ENCODE measurements at places on chromosomes 4 and X. TPM values are rescaled to one million over a fixed set of nuclear protein-coding genes. Genes with fewer than 3 reads are reported as not detected.
A peak's percentile ranks its signal among the peaks of the same experiment; 100 is the strongest.

The CENPVL1 gene
- 0.31 TPM for total RNA-seq

The GRIA2 gene
- 4.4 TPM for total RNA-seq

The GAGE12H gene
- not detected for total RNA-seq

The FAM47A gene
- total RNA-seq, result not detected

The PSAPL1 gene
- total RNA-seq, result not detected

The NAA11 gene
- not detected for total RNA-seq

The YY2 gene
- total RNA-seq, result 3.7 TPM

The CLDN34 gene
- total RNA-seq, result 0.84 TPM

The QRFPR gene
- not detected for total RNA-seq

The TMEM129 gene
- 36.0 TPM for total RNA-seq

The FGFBP2 gene
- total RNA-seq, result not detected

The CAPN6 gene
- 88.2 TPM for total RNA-seq

DNA sequence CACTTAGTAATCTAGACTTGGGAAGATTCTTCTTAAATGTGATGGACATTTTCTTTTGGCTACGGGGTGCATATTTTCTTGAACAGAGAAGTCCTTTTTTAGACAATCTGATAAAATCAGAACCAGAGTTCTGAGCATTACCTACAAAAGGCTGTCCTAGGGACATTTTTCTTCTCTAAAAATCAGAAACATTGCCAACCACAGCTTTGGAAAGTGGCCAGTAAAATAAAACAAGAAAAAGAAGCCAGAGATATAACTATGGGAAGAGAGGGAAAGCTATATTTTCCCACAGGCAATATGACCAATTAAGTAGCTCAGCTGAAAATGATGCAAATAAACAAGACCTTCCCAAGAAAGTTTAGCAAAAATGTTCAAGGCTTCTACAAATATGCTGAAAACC lies 55.9 kb downstream of the MXRA5 start:
- no peak for DNase-seq
- no peaks in the 10 kb centered on the region for H3K27me3 ChIP-seq
- H3K4me1 ChIP-seq, result peaks cover 31% of the 10 kb centered on the region
- H3K4me3 ChIP-seq, result no peak overlapping the region
- H3K27ac ChIP-seq, result no peak overlapping the region

GRCh38 chr4:143397887-143398286 lies 61.2 kb downstream of the GAB1 start:
- H3K27ac ChIP-seq, result peak overlapping the region; percentile 34
- peaks cover 17% of the 10 kb centered on the region for H3K4me1 ChIP-seq
- no peak overlapping the region for H3K4me3 ChIP-seq
- H3K27me3 ChIP-seq, result no peaks in the 10 kb centered on the region

- no peak overlapping the region for H3K27ac ChIP-seq
- no peak for DNase-seq
- peaks cover 5% of the 10 kb centered on the region for H3K36me3 ChIP-seq
These were observed 19.1 kb downstream of the TRIML1 start for GRCh38 chr4:188158336-188158735.

DNA sequence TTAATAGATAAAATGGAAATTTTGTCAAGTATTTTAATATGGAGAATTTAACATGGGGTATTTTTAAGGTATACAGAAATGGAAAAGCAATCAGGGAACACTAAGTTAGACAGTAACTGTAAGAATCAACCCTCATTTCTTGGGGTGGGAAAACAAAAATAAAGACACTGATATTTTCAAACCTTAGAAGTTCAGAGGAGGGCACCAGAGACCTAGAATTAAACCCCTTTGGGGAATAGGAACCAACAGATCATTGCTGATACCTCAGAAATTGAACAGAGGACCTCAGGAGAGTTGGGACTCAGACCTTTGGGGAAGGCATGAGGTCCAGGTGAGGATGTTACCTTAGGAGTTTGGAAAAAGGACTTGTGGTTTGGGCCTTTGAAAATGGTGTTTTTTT lies 435.6 kb downstream of the TMA16 start:
- no peak overlapping the region for H3K4me3 ChIP-seq
- no peaks in the 10 kb centered on the region for H3K27me3 ChIP-seq
- no peak for DNase-seq
- no peaks in the 10 kb centered on the region for H3K4me1 ChIP-seq
- no peak overlapping the region for H3K27ac ChIP-seq

DNA sequence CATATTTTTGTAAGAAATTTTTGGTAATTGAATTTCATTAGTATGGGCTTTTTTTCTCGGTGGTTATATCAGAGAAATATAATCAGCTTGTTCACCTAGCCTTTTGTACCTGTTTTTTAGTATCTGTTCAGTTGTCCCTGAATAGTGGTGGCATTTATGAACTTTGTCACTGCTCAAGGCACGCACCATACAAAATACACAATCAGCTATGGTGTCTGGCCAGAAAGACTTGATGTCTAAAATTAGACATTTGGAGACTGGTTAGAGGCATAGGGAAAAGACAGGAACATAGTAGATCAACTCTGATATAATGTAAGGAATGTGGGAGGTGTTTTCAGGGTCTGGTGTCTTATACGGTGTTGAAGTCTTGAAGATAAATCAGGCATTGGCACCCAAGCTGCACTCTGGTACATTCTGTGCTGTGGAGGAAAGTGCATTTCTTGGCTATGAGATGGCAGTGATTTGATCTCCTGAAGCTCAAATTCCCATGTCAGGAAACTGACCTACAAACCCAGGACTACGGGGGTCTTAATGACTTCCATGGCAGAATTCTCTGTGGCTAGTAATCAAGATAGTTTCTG lies 3.6 kb downstream of the ART3 start:
- no peak overlapping the region for H3K27ac ChIP-seq
- DNase-seq, result no peak
- no peaks in the 10 kb centered on the region for H3K27me3 ChIP-seq
- peaks cover 5% of the 10 kb centered on the region for H3K4me1 ChIP-seq

DNA sequence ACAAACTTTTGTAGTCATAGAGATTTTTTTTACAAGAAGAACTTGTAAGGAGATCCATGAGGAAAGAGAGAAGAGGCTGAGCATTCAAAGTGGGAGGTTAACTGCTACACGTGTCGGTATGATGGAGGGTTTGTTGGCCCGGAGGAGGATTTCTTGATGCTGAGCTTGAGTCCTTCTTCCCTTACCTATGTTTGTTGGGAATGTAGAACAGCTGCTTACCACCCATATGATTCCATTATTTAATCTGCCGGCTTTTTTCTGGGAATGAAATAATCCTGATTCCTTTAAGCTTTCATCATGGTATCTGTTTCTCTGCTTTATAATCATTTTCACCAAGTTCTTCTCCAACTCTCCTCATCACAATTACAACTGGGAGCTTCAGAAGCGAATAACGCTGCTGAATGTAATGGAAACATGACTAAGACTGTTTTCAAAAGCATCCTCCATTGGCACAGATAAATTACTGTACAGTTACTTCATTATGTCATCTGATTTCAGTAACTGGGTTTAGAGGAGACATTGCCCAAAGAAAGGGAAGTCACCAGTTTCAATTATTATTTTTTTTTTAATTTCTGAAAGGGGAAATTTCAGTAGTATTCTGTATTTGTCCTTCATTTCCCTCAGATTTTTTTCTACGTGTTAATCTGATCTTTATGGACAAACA lies 420.6 kb downstream of the SPRY1 start:
- H3K27me3 ChIP-seq, result no peaks in the 10 kb centered on the region
- H3K27ac ChIP-seq, result peak overlapping the region; percentile 39
- no peak for DNase-seq
- H3K36me3 ChIP-seq, result no peaks in the 10 kb centered on the region
- peaks cover 17% of the 10 kb centered on the region for H3K4me1 ChIP-seq

- H3K36me3 ChIP-seq, result peaks cover 2% of the 10 kb centered on the region
- no peaks in the 10 kb centered on the region for H3K27me3 ChIP-seq
These were observed 1283.4 kb downstream of the PCDH7 start for GRCh38 chr4:32003548-32003947.

DNA sequence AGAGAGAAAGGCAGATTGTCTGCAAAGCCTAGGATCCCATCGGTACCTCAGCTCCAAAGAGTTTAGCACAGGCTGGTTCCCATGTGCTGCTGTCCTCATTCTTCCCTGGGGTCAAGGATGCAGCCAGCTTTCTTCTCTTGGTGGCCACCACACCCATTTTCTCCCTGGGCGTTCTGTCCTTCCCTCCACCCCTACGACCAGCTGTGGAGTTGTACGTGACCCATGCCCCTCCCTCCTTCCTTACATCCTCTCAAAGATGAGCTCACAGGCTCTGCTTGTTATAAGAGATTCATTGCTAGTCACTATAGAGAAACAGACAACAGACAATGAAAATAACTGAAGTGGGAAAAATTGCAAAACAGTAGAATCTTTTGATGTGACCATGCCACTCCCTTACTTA lies 74.0 kb upstream of the KLF3 start:
- no peaks in the 10 kb centered on the region for H3K4me1 ChIP-seq
- H3K27ac ChIP-seq, result no peak overlapping the region
- no peaks in the 10 kb centered on the region for H3K27me3 ChIP-seq

DNA sequence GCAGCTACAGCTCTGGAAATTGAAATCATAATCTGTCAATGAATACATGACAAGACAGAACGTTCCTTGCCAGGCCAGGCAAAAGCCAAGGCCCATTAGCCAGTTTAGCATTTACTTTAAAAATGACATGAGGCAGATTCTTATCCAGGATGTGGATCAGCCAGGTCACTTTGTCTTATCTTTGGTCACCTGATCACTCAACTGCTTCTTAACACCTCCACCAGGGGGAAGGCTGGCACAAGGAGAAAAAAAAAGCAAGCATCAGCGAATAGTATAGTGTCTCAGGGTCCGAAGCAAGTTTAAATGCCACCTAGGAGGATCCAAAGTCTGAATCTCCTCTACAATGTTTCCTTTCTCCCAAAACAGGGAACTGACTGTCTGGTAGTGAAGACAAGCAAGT lies 18.8 kb downstream of the ATP1B4 start:
- no peak overlapping the region for H3K27ac ChIP-seq
- H3K36me3 ChIP-seq, result no peaks in the 10 kb centered on the region
- H3K27me3 ChIP-seq, result peaks cover 7% of the 10 kb centered on the region
- H3K4me3 ChIP-seq, result no peak overlapping the region
- H3K4me1 ChIP-seq, result no peaks in the 10 kb centered on the region
- no peak for DNase-seq

GRCh38 chr4:155616117-155616516 lies 50.5 kb upstream of the GUCY1A1 start:
- no peaks in the 10 kb centered on the region for H3K36me3 ChIP-seq
- peak overlapping the region; percentile 54 for H3K27ac ChIP-seq
- no peaks in the 10 kb centered on the region for H3K27me3 ChIP-seq
- peaks cover 32% of the 10 kb centered on the region for H3K4me1 ChIP-seq
- DNase-seq, result no peak

GRCh38 chrX:108148524-108148923 lies 56.9 kb downstream of the ATG4A start:
- no peaks in the 10 kb centered on the region for H3K27me3 ChIP-seq
- no peak overlapping the region for H3K27ac ChIP-seq
- H3K4me3 ChIP-seq, result no peak overlapping the region
- H3K36me3 ChIP-seq, result peaks cover 14% of the 10 kb centered on the region
- H3K4me1 ChIP-seq, result no peaks in the 10 kb centered on the region

DNA sequence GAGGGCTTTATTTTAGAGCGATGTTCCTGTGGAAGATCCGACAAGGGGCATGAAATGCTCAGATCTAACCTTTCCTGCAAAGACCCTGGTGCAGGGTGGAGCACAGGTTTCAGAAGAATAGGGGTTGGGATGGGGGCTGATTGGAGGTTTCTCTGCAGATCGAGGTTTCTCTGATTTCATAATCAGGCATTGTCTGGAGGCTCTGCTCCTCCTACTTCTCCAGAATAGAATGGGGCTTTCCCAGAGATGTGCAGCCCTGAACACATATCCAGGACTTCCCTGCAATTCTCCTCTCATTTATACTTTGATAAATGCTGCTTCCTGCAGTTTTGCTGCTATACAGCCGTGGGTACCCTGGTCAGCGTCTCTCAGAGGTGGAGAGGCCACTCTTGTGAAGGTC lies 397.6 kb upstream of the BOD1L1 start:
- peaks cover 4% of the 10 kb centered on the region for H3K27me3 ChIP-seq
- no peak for DNase-seq
- H3K36me3 ChIP-seq, result no peaks in the 10 kb centered on the region
- no peak overlapping the region for H3K4me3 ChIP-seq

DNA sequence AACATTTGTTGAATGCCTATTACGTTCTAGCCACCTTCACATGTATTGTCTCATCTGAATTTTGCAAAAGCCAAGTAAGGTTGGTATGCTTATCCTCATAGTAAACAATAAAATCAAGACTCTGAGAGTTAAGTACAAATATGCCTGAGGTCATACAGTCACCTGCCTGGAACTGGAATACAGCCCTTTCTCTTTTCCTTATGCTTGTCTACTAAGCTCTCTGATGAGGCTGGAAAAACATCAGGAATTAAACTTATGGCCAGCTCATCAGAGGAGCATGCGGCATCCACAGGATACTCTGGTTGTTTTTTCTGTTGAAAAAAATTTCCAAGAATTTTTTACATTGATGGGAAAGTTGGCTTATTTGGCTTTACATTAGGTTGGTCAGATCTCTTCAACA lies 35.5 kb downstream of the NCAPG start:
- no peak for DNase-seq
- no peak overlapping the region for H3K27ac ChIP-seq
- H3K27me3 ChIP-seq, result no peaks in the 10 kb centered on the region
- H3K4me1 ChIP-seq, result no peaks in the 10 kb centered on the region
- peaks cover 41% of the 10 kb centered on the region for H3K36me3 ChIP-seq

DNA sequence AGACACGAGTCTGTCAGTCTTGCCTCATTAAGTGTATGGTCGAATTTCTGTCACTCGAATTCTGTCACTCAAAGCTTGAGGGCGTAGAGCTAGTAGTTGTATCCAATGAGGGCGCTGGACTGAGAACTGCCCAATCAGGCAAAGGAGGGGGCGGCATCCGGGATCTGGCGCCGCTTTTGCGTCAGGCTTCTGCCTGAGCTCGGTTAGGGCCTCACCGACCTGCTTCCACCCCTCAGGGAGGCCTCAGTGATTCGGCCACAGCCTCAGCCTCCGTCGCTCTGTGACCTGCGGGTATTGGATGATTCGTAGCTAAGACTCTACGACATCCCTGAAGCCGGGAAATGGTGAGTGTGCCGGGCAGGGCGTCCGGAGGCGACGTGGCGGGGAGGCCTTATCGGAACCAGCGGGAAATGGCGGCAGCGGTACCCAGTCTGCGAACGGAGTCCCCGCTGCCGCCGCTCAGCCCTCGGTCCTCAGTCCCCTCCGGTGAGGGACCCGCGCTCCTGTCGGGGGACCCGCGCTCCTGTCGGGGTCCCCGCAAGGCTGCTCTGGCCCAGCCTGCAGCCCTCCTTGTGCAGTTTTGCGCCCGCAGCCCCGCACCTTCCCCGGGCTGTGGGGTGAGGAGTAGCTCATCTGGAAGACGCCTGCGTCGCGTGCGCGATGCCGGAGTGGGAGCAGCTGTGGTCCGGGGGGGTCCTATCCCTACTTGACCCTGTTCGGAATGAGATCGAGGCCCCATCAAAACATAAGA lies 88.3 kb downstream of the ZNF718 start:
- DNase-seq, result peak; percentile 46
- H3K4me3 ChIP-seq, result peak overlapping the region; percentile 76
- H3K27me3 ChIP-seq, result no peaks in the 10 kb centered on the region
- peaks cover 23% of the 10 kb centered on the region for H3K36me3 ChIP-seq
- peak overlapping the region; percentile 71 for H3K27ac ChIP-seq
- peaks cover 3% of the 10 kb centered on the region for H3K4me1 ChIP-seq

DNA sequence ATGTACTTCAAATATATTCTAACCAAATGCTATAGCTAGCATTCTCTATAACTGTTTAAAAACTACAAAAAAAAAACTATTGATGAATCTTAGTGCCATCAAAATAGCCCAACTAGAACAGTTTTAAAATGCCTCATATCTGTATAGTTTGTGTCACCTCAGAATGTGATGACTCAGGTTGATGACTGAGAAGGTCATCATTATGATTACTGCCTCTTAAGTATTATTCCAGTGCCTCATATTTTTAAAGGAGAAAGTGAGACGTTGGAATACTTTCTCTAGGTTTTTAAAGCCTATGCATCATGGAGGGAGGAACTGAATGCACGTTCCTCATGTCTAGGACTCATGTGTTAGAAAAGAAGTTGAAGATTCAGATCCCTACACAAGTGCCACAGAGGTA lies 88.2 kb downstream of the TMA16 start:
- H3K4me3 ChIP-seq, result no peak overlapping the region
- no peaks in the 10 kb centered on the region for H3K36me3 ChIP-seq

All from mesothelial cell of epicardium (in vitro differentiated cells).